ENCODE measurements at places on chromosomes 12 and 14. TPM values are rescaled to one million over a fixed set of nuclear protein-coding genes. Genes with fewer than 3 reads are reported as not detected.

Gene DPPA3
- not detected for total RNA-seq

GRCh38 chr12:42725809-42726208, 136.3 kb upstream of the PRICKLE1 start:
- H3K4me1 ChIP-seq: no peaks in the 10 kb centered on the region
- H3K4me3 ChIP-seq: no peak overlapping the region
- H3K36me3 ChIP-seq: no peaks in the 10 kb centered on the region
- H3K27ac ChIP-seq: no peak overlapping the region

DNA sequence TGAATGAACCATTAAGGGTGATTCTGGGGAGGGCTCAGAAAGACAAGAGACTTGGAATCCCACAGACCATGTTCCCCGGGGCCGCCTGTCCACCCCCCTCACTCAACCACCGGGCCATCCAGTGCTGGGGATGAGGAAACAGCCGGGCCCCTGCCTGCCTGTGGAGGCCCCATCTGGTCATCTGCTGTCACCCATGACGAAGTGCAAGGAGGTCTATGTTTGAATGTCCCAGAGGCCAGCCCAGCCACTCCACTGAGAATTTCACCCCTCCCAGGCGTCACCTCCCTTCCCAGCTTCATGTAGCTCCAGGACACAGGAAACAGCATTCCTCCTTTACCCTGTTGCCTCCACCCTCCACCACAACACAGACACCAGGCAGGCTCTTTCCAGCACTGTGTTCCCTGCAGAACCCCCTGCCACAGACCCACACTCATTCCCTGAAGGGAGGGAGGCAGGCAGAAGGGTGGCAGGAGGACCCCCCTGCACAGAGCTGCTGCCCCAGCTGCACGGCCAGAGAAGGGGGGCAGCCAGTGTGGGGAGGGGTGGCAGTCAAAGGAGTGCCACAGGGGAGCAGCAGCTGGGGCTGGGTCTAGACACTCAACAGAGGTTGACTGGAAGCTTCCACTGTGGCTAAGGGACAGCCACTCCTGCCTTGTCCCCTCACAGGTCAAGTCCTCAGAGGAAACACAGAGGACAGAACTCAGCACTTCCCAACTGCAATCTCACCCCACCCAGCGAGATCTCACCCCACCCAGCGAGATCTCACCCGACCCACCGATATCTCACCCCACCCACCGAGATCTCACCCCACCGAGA, 50.3 kb upstream of the PPP2R5C start:
- H3K4me1 ChIP-seq: peaks cover 10% of the 10 kb centered on the region
- H3K27me3 ChIP-seq: no peaks in the 10 kb centered on the region
- no peak for DNase-seq
- no peaks in the 10 kb centered on the region for H3K36me3 ChIP-seq
- H3K4me3 ChIP-seq: no peak overlapping the region

GRCh38 chr12:83656004-83656403, 969.3 kb downstream of the TMTC2 start:
- no peak overlapping the region for H3K27ac ChIP-seq
- no peaks in the 10 kb centered on the region for H3K36me3 ChIP-seq
- no peaks in the 10 kb centered on the region for H3K4me1 ChIP-seq
- H3K4me3 ChIP-seq: no peak overlapping the region
- DNase-seq: no peak

Gene ENDOU
- 0.32 TPM for total RNA-seq

- peaks cover 7% of the 10 kb centered on the region for H3K4me1 ChIP-seq
- no peak overlapping the region for H3K4me3 ChIP-seq
- no peaks in the 10 kb centered on the region for H3K36me3 ChIP-seq
- H3K27me3 ChIP-seq: no peaks in the 10 kb centered on the region
These were observed 7.9 kb upstream of the NAA25 start for GRCh38 chr12:112116232-112117060.

GRCh38 chr12:81080431-81080983, 2.6 kb downstream of the ACSS3 start:
- no peak overlapping the region for H3K4me3 ChIP-seq
- H3K4me1 ChIP-seq: peaks cover 8% of the 10 kb centered on the region
- no peak overlapping the region for H3K27ac ChIP-seq
- no peak for DNase-seq

GRCh38 chr14:61866932-61867920, 105.0 kb downstream of the SNAPC1 start:
- H3K36me3 ChIP-seq: no peaks in the 10 kb centered on the region
- no peak overlapping the region for H3K27ac ChIP-seq
- no peak for DNase-seq
- H3K27me3 ChIP-seq: no peaks in the 10 kb centered on the region
- H3K4me1 ChIP-seq: no peaks in the 10 kb centered on the region
- no peak overlapping the region for H3K4me3 ChIP-seq

Gene WSCD2
- 46.6 TPM for total RNA-seq

- H3K36me3 ChIP-seq: no peaks in the 10 kb centered on the region
- peaks cover 14% of the 10 kb centered on the region for H3K27me3 ChIP-seq
- H3K4me3 ChIP-seq: peak overlapping the region; percentile 1
- peaks cover 24% of the 10 kb centered on the region for H3K4me1 ChIP-seq
- no peak overlapping the region for H3K27ac ChIP-seq
- no peak for DNase-seq
These were observed 427 bp downstream of the SLC6A12 start for GRCh38 chr12:213527-213932.

Gene OLR1
- total RNA-seq: not detected

Gene KRT72
- not detected for total RNA-seq

Gene TGM1
- not detected for total RNA-seq

DNA sequence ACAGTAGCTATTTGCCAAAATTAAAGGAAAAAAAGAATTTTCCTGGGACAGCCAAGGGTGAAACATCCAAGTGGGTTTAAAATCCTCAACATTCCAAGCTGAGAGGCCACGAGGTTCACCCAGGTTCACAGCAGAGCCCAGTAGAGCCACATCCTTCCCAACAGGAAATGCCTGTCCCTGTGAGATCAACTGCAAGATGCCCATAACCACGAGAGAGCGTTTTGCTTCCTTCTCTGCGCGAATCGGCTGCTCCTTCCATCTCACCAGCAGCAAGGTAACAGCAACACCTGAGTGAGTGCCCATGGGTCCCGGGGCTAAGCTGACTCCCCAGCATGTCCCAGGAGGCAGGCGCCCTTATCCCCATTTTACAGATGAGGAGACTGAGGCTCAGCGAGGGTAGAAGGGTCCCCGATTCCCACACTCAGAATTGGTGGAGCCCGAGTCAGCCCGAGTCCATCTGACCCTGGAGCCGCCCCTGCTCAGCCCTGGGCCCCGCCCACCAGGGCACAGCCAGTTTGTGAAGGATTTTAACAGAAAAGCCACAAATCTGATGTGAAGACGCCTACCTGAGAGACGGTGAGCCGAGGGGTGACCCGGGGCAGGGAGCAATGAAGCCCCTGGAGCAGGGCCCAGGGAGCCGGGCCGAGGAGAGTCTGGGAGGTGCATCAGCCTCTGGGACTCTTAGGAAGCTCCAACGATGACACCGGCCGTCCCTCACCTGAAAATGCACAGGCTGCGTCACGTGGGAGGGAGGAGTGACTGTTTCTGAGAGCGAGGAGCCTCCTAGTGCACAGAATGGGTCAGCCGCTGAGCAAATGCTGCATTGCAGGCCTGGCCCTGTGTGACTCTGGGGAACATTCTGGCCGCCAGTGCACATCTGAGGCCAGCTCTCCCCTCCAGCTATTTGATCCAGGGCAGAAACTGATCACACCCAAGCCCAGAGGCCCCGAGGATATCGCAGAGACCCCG, 236.9 kb upstream of the SFSWAP start:
- H3K4me3 ChIP-seq: no peak overlapping the region
- no peak for DNase-seq

GRCh38 chr12:53062977-53063707, 13.3 kb downstream of the TNS2 start:
- H3K4me1 ChIP-seq: peaks cover 28% of the 10 kb centered on the region
- H3K36me3 ChIP-seq: no peaks in the 10 kb centered on the region
- no peaks in the 10 kb centered on the region for H3K27me3 ChIP-seq
- H3K27ac ChIP-seq: peak overlapping the region; percentile 30

- H3K36me3 ChIP-seq: no peaks in the 10 kb centered on the region
- no peak overlapping the region for H3K27ac ChIP-seq
- no peaks in the 10 kb centered on the region for H3K4me1 ChIP-seq
- no peaks in the 10 kb centered on the region for H3K27me3 ChIP-seq
These were observed 967.9 kb downstream of the FSCB start for GRCh38 chr14:43539210-43539609.

DNA sequence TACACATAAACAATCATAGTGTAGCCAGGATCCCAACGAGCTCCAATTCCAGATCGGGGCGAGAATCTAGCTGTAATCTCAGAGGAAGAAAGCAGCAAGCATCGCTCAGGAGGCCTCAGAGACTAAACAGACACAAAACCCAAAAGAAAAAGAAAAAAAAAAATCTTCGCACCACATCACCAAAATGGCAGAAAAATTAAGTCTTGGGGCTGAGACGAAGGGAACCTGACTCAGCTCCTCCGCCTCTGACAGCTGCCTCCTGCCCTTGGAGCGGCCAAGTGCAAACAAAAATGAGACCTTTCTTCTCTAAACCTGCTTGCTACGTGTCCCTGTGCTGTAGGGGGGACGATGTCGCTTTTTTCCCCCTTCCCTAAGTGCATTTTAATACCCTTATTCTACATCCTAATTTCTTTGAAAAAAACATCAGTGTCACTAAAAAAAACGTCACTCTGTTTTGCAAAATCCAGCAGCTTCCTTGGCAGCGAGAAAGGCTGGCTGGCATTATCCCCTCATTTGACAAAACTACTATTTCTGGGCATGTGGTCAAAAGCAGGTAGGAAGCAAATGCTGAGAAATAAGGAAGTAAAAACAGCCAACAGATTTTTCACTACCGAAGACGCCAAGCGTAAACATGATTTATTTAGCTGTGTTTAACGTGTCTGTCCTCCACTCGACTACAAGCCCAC, 30.5 kb downstream of the BCL11B start:
- H3K27me3 ChIP-seq: peaks cover 20% of the 10 kb centered on the region
- peak overlapping the region; percentile 42 for H3K27ac ChIP-seq
- H3K36me3 ChIP-seq: no peaks in the 10 kb centered on the region
- H3K4me3 ChIP-seq: no peak overlapping the region

DNA sequence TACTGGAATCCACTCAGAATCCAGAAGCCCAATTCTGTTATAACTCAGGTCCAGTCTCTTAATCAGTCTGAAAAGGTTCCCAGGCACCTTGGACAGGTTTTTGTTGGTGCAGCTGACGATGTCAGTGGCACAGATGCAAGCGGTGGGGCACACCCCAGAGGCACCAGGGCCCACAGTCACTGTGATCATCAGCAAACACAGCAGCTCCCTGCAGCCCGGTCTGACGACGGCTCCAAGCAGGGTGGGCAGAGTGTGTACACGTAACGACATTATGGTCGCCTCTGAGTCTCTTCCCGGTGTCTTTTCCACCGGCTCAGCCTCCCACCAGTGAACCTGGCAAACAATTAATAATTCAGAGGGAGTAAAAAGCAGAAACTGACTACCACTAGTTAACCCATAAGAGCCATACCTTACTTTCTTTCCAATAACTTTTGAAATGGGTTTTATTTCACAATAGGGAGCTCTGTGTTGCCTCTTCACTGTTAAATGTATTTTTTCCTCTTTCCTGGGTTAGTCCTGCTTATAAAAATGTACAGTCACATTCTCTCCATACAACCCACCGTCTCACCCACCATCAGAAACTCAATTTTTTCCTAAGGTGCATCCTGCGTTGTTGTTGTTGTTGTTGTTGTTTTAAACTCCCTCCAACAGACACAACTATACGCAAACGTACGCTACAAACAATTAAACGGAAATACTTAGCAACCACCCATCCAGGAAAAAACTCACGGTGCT, 521 bp upstream of the PCED1B start:
- peak overlapping the region; percentile 88 for H3K27ac ChIP-seq
- H3K27me3 ChIP-seq: peaks cover 12% of the 10 kb centered on the region
- no peaks in the 10 kb centered on the region for H3K4me1 ChIP-seq
- peak; percentile 45 for DNase-seq
- no peaks in the 10 kb centered on the region for H3K36me3 ChIP-seq

Gene SLC41A2
- total RNA-seq: 136 TPM

GRCh38 chr12:105206686-105207374, 29.1 kb downstream of the APPL2 start:
- H3K27me3 ChIP-seq: no peaks in the 10 kb centered on the region
- H3K27ac ChIP-seq: no peak overlapping the region
- H3K4me3 ChIP-seq: no peak overlapping the region
- H3K36me3 ChIP-seq: peaks cover 44% of the 10 kb centered on the region
- H3K4me1 ChIP-seq: no peaks in the 10 kb centered on the region

DNA sequence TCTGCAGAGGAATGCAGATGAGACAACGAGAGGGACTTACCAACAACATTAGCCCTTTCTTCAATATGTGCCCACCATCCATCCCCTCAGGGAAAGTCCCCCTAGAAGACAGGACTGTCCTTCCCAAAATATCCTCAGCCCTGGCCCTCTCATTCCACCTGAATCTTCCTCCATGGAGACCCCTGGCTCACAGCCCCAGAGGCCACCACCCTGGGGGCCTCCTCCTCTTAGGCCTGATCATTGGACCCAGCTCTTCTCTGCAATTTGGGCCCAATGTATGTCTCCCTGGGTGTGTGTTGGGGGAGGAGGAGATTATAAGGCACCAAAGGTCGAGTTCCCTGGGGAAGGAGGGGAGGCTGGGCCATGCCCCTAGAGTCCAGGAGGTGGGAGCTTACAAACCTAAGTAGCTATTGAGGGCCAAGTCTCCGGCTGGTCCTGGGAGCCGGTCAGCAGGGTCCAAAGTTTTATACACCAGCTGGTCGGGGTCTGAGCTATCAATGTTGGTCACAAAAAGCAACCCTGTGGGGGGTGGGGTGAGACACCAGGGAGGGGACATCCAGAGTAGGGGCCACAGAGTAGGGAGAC, 8.1 kb downstream of the ITGA7 start:
- peak; percentile 1 for DNase-seq
- H3K4me1 ChIP-seq: peaks cover 9% of the 10 kb centered on the region
- no peaks in the 10 kb centered on the region for H3K36me3 ChIP-seq
- peak overlapping the region; percentile 25 for H3K27ac ChIP-seq
- no peak overlapping the region for H3K4me3 ChIP-seq

DNA sequence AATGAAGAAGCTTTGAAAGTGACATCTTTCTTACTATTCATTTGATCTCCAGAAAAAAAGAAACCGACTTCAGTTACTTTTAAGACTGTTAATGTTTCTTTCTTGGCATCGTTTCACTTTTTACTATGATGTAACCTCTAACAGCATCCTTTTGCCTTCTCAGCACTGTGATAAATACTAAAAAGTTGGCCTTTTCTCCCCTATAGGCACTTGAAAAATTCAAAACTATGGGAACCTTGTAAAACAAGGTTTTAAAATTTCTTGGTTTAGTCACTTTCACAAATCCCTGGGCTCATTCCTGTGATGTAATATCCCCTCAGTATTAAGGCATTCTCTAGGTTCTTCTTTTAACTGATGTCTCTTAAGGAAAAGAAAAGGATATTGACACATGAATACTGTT, 281.8 kb downstream of the EGLN3 start:
- no peaks in the 10 kb centered on the region for H3K36me3 ChIP-seq
- no peak for DNase-seq
- H3K4me3 ChIP-seq: no peak overlapping the region
- H3K27ac ChIP-seq: no peak overlapping the region
- H3K4me1 ChIP-seq: no peaks in the 10 kb centered on the region
- H3K27me3 ChIP-seq: no peaks in the 10 kb centered on the region

Gene SPTB
- total RNA-seq: 0.20 TPM

Gene FOXN4
- not detected for total RNA-seq
